ENCODE measurements at places on chromosomes 7 and 10. TPM values are rescaled to one million over a fixed set of nuclear protein-coding genes. Genes with fewer than 3 reads are reported as not detected.

RADIL gene
- 2.5 TPM for total RNA-seq

GIMAP8 gene
- total RNA-seq, result 3.0 TPM

COBL gene
- total RNA-seq, result 26.9 TPM

AKR1C1 gene
- 143 TPM for total RNA-seq

Measured in omental fat pad (tissue), 4 donors.